EH (cell line): ENCODE measurements at places on chromosomes 7 and 10.

DNA sequence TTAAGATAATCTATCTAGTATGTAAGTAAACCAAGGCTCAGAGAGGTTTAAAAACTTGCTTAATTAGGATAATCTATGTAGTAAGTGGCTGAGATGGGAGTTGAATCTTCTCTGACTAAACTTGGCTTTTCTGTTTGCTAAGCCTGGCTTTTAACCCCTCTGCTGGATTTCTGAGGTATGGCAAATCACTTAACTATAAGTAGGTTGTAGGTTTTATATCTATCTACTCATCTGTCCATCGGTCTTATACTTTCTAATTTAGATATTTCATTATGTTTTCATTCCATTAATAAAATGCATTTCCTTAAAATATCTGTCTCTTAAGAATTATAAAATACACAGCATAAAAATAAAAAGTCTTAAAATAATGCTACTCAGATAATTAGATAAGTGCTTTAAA, 59.4 kb downstream of the ST7 start:
- DNase-seq: peak; percentile 53

DNA sequence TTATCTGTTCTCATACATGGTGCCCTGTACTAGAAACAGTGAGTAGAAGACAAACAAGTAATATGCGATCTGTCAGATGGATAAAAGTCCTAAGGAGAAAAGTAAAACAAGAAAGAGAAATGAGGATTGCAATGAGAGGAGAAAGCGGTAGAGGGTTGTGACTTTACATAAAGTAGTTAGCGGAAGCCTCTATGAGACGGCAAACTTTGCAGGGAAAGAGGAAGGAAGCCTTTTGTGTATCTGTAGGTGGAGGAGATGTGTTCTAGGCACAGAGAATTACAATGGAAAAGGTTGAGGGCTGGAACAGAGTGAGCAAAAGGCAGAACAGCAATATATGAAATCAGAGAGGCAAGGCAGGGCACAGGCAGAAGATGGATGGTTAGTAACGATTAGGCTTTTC, 150.4 kb upstream of the SEMA3E start:
- DNase-seq: no peak

- peak; percentile 66 for DNase-seq
Observed at GRCh38 chr7:41930538-41931262, 227.8 kb upstream of the INHBA start.

GRCh38 chr10:27345455-27345920, 104.9 kb upstream of the ACBD5 start:
- DNase-seq: no peak

GRCh38 chr10:71392292-71392691, 4.4 kb upstream of the CDH23 start:
- DNase-seq: no peak

DNA sequence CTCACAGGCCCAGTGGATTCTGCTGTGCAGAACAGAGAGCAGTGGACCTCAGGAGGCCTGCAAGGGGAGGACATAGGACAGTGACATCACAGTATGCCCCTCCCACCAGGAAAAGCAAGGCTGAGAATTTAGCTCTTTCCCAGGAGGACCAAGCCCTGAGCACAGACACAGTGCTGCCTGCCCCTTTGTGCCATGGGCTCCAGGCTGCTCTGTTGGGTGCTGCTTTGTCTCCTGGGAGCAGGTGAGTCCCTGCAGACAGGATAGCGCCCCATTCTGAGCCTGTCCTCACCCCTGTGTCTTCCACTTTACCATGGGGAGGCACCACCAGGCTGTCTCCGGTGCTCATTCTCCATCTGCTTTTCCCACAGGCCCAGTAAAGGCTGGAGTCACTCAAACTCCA, 63.0 kb upstream of the PRSS58 start:
- no peak for DNase-seq

DNA sequence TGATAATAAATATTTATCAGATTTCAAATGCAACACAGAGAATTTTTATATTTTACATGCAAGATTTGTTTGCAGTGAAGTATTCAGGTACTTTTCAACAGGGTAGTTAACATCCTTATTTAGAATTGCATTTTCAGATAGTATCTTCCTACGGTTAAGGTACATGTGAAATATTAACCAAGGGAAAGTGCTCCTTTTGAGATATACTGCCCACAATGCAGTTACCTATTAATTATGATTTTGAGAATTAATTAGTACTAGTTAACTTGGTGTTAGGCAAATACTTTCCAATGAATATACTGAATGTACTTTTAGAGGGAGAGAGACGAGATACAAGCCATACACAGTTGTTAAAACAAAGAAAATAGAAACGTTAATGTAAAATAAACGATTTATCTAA, 206.2 kb upstream of the YAE1 start:
- DNase-seq: no peak

DNA sequence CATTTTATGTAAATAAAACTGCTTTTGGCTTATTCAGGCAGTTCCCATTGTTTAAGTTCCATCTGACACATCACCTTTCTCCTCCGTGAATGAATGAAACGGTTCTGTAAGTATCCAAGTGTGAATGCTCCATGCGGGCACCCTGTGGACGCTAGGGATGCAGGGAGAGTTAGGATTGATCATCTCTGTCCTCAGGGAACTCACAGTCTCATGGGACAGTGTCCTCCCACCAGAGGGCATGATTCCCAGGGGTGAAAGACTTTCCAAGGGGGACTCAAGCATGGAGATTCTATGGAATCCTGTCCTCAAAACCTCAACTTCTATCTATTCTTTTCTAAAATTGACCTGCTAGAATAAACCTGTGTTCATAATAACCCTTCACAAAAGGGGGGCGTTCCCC, 98.8 kb downstream of the HECW1 start:
- DNase-seq: peak; percentile 25

GRCh38 chr7:1889091-1889490, 219.0 kb downstream of the ELFN1 start:
- no peak for DNase-seq

- DNase-seq: no peak
Observed at GRCh38 chr10:88057720-88058119, 194.3 kb downstream of the PTEN start.

- peak; percentile 76 for DNase-seq
Observed at GRCh38 chr7:116588641-116589594, 64.1 kb downstream of the CAV1 start.

DNA sequence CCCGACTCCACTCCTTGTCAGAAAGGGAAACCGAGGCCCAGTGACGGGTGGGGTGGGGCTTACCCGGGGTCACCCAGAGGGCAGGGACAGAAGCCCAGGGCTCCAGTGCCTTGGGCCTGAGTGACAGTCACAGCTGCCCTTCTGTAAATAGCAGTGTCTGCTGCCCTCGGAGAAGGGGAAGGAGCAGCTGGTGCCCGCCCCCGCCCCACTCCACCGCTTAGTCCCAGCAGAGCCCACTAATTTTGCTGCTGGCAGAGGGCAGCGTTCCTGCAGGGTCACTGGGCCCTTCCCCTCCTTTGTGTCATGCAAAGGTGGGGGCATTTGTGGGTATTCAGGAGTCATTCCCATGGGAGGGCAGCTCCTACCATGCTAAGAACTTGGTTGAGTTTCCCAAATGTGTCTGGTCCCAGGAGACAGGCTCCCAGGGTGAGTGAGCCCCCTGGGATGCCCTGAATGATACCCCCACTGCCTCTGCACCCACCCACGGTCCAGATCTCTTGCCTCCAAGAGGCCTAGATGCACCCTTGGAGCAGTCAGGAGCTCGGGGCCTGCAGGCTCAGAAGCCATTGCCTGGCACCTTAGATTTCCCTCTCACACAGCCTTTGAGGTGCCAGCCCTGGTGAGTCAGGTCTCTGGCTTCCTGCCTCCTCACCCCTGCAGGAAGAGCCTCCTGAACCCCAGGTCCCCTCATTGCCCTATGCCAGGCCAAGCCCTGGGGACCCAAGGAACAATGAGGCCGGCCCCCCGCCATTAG, 17.2 kb downstream of the SH2B2 start:
- DNase-seq: no peak

GRCh38 chr10:119834188-119834587, 38.5 kb downstream of the MCMBP start:
- DNase-seq: peak; percentile 23

- DNase-seq: peak; percentile 15
Observed at GRCh38 chr7:96720843-96721242, 11.2 kb upstream of the SEM1 start.

DNA sequence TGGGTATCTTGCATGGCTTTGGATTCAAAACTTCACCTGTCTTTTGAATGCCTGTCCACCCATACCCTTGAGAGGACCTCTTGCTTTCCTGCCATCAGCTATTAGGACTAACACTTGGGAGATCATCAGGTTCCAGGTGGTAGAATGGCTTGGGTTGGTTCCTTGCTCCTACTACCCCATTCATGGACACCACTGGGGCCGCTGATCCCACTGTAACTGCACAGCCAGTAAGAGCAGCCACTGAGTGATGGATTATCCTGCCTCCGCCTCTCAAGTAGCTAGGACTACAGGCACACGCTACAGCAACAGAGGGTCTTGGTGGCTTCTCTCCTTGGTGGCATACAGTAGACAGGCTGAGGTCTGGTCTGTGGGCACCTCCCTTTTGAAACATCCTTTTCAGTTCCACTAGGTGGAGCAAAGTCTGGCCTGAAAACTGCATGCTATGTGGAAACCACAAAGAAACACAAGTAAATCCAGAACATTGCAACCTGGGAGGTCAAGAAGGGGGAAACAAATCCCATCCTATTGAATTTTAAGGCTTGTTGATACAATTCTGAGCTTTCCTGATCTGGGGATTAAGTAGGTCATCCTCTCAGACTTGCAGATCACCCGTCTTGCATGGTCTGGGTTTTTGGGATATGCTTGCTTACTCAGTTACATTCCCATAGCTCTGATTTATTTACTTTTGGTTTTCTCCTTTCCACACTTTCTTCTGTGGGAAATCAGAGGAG, 9.4 kb downstream of the WBP1L start:
- DNase-seq: peak; percentile 86

DNA sequence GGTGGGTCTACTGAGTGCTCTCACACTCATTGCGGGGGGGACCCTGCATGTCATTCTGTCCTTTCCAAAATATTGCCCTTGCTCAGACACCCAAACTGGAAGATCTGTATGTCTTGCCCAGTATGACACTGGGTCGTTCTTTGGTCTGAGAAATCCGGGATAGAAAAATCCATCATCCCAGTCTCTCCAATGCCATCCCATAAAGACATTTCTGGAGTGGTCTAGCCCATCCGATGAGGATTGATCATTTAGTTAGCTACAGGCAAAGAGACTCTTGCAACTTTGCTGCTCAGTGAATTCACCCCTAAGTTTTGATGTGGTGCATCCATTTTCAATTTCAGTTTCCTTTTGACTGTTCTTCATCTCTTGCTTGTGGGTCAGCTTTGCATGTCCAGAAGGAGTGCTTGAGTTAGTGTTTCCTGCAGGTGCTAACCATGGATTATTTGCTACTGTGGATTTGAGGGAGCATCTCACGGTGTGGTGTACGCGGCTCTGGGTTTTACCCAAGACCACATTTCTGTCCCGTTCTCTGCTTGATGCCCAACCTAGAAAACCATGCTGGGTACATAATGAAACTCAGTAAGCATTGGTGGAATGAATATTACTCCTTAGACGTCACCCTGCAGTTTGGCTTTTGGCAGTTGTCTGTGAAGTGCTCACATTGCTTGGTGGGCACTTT, 247.0 kb upstream of the MKI67 start:
- DNase-seq: no peak

GRCh38 chr10:865924-866576, 65.5 kb downstream of the LARP4B start:
- DNase-seq: no peak

- DNase-seq: no peak
Observed at GRCh38 chr7:15864626-15864991, 178.1 kb upstream of the MEOX2 start.

DNA sequence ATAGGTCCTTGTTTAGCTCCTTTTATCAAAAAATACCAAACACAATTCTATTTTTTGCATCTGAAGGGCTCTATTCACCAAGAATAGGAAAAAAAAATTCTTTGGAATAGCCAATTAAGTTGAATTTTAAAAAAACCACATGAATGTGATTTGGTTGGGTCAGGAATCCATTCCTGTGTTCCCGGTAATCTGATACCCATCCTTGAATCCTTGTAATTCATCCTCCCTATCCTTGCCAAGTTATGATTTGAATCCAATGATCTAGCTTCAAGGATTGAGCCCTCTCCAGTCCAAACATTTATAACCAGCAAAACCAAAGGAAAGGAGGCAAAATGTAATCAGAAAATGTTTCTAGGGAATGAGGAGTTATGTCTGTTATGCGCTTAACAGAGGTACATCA, 86.6 kb downstream of the CFAP58 start:
- DNase-seq: peak; percentile 79

- no peak for DNase-seq
Observed at GRCh38 chr7:121267612-121268011, 61.2 kb upstream of the WNT16 start.

DNA sequence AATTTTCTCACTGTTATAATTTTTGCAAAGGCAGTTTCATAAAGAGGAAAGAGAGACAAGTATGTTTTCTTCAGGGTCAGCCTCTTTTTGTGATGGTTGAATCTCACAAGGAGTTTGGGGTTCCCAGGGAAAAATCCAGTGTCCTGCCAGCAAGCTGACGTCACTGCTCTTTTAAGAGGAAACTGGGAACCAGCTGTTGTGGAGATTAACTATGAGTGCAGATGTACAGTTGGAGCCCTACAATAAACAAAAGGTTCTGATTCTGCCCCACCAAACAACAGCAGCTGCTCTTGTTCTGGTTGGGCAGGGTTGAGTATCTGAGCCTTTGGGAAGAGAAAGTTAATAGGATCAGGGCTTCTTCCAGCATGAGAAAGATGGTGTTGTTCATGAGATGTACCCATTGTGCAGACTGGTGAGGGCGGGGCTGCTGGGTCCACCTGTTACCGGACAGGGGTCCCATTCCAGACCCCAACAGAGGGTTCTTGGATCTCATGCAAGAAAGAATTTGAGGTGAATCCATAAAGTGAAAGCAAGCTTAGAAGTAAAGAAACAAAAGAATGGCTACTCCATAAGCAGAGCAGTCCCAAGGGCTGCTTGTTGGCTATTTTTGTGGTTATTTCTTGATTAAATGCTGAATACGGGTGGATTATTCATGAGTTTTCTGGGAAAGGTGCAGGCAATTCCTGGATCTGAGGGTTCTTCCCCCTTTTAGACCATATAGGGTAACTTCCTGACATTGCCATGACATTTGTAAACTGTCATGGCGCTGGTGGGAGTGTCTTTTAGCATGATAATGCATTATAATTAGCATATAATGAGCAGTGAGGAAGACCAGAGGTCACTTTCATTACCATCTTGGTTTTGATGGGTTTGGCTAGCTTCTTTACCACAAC, 12.5 kb downstream of the PRF1 start:
- peak; percentile 13 for DNase-seq

DNA sequence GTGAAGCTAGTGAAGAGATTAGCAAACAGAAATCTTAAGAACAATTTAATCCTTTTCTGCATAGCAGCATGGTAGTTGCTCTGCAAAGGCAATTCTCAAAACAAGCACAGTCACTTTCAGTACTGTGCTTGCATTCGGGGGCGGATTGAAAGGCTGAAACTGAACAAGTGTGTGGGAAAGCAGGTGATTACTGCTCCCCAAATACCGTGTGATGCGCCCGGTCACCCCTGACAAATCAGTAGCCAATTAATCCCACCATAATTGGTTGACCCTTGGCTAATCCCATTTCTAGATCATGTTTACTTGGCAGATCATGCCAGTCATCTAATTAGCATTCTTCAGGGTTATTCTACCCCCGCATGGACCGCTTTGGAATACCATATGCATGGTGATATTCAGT, 76.5 kb upstream of the ADRB1 start:
- no peak for DNase-seq

GRCh38 chr10:76887223-76888010, 750.2 kb downstream of the KCNMA1 start:
- DNase-seq: no peak
